AG20443 (cell line): ENCODE measurements at places on chromosomes 7 and 10.

- no peak for DNase-seq
Observed at GRCh38 chr10:101388676-101389276, 34.8 kb downstream of the BTRC start.

GRCh38 chr10:43204042-43204942, 62.6 kb downstream of the RASGEF1A start:
- DNase-seq = no peak

DNA sequence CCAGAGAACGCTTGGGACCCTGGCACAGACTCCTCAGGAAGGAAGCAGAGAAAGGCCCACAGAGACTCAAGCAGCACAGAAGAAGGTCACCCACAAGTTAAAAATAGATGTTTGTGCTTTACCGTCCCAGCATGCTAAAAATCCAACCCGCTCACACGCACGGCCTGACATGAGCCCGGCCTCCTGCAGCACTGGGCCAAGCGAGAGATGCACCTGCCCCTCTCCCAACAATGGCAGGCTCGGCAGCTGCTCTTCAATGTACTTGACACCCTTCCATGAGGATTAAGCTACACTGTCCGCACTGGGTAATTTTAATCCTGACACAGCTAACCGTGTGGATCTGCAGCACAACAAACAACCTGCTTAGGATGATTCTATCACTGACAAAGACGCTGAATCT, 9.3 kb downstream of the DIP2C start:
- DNase-seq = no peak

GRCh38 chr10:98320486-98321185, 52.6 kb upstream of the LOXL4 start:
- DNase-seq = no peak

DNA sequence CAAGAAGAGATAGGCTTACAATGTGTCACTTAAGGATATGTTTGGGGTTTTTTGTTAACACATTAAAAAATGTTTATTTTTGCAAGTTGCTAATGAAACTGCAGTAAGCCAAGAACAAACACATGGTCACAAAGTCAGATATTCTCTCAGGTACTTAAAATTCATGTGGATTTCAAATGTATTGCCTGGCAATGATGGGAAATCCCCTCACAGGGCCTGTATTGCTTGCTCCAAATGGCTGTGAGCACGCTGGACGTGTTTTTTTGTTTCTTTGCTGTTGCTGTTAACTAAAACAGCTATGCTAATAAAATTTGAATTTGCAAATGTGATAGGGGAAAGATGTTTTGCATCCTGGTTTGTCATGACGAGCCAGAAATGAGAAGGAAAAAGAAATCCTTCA, 3.8 kb upstream of the CELF2 start:
- DNase-seq = no peak

- DNase-seq = no peak
Observed at GRCh38 chr10:13296476-13296875, 3.4 kb downstream of the PHYH start.

- DNase-seq = no peak
Observed at GRCh38 chr7:66627881-66628360, 760 bp upstream of the KCTD7 start.

- DNase-seq = no peak
Observed at GRCh38 chr10:132676193-132676891, 109.6 kb downstream of the NKX6-2 start.

DNA sequence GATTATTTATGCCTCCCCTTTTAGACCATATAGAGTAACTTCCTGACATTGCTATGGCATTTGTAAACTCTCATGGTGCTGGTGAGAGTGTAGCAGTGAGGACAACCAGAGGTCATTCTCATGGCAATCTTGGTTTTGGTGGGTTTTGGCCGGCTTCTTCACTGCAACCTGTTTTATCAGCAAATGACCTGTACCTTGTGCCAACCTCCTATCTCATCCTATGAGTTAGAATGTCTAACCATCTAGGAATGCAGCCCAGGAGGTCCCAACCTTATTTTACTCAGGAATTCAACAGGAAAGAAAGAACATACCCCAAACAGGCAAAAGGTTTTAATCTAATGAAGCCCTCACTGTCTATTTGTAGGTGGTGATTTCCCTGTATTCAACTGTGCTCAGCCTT, 205.4 kb upstream of the YAE1 start:
- no peak for DNase-seq

- no peak for DNase-seq
Observed at GRCh38 chr7:142408794-142409193, 150.9 kb upstream of the PRSS58 start.

GRCh38 chr7:15845461-15845860, 159.0 kb upstream of the MEOX2 start:
- no peak for DNase-seq
